ENCODE measurements at places on chromosomes 16 and 17.
A peak's percentile ranks its signal among the peaks of the same experiment; 100 is the strongest.

GRCh38 chr16:13630374-13630773 lies 289.6 kb upstream of the ERCC4 start:
- DNase-seq = no peak

- peak; percentile 94 for DNase-seq
Measured at GRCh38 chr17:37489197-37490001, at the start of gene DUSP14. Gene DUSP14 (plus strand): TSS chr17:37489891. CDS start chr17:37512273, 22,382 bp downstream.

GRCh38 chr17:73342050-73342522 lies 30.3 kb upstream of the CDC42EP4 start:
- DNase-seq = peak; percentile 93

DNA sequence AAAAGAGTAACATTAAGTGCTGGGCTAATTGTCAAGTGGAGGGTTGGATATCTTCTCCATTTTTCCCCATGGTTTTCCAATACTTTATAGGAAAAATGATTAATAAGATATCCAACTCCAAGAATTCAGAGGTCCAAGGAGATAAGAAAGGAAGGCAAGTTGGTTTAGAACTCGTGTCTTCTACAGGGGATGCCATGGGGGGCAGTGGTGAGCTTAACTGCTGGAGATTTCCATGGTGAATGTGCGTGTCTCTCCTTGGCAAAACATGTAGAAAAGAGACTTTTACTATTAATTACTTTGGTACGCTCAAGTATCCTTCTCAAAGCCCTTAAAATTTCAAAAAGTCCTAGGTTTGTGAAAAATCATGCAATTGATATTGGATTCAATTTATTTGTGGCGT lies 982.9 kb upstream of the RBFOX1 start:
- no peak for DNase-seq

DNA sequence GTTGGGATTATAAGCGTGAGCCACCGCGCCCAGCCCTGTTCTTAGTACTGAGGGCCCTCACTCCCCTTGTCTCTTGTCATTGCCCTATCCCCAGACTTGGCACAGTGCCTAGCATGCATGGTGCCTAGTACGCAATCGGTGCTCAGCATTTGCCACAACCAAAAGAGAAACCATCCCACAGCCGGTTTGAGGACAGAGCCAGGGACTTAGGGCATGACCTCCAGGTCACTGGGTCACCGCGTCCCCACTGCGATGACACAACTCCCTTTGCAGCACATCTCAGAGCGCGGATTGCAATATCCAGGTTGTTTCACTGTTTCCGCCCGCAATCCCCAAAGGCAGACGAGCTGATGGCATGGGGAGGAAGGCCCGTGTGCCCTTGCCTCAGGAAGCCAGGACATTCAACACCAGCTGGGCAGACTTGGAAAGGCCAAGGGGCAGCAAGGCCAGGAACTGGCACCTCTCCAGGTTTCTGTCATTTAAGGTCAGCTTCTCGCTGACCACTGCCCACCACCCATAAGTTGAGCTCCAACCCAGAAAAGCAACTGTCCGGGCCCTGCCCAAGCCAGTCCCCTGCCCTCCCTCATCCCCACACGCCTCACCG lies 274.5 kb downstream of the MRTFB start:
- DNase-seq = no peak
